ENCODE measurements at places on chromosomes 6 and 20. TPM values are rescaled to one million over a fixed set of nuclear protein-coding genes. Genes with fewer than 3 reads are reported as not detected.

The DDRGK1 gene
- polyA plus RNA-seq, result 56.6 TPM

The MUC22 gene
- polyA plus RNA-seq, result not detected

DNA sequence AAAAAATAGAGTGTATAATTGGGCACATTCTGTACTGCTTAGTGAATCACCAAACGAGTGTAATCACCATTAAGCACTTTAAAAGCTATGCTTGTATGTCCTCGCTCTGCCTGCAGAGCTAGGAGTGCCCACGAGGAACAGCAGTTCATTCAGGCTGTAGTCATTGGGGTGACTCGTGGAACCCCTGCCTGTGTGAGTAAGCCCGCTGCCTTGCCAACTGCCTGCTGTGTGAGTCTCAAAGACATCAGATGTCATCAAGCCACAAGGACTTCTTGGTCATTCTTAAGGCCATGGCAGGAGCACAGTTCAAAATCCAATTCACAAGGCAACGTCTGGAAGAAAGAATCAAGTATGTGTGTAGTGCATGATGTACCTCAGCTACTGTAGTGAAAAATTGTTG lies 60.4 kb downstream of the FOXO3 start:
- no peak for DNase-seq

- DNase-seq, result peak; percentile 85
These were observed 76.3 kb downstream of the MTFR2 start for GRCh38 chr6:136173519-136174507.

DNA sequence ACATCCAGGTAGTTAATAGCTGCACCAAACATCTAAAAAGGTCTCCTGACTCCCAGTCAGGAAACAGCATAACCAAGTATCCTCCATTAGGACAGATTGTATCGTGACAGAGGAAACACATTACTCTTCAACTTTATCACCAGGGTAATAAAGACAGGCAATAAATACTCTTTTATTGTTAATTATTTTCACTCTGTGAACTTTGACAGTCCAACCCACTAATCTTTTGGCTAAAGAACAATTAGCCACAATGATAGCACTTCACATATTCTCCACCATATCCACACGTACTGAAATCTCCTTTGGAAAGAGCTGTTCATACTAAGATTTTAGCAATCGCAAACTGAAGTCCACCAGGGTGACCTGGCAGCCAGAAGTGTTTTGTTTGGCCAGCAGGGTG lies 46.4 kb downstream of the ARHGAP18 start:
- DNase-seq, result no peak

- no peak for DNase-seq
These were observed 6.0 kb upstream of the FILIP1 start for GRCh38 chr6:75499640-75500039.

- DNase-seq, result no peak
These were observed 236.1 kb downstream of the SYNDIG1 start for GRCh38 chr20:24705486-24705885.

DNA sequence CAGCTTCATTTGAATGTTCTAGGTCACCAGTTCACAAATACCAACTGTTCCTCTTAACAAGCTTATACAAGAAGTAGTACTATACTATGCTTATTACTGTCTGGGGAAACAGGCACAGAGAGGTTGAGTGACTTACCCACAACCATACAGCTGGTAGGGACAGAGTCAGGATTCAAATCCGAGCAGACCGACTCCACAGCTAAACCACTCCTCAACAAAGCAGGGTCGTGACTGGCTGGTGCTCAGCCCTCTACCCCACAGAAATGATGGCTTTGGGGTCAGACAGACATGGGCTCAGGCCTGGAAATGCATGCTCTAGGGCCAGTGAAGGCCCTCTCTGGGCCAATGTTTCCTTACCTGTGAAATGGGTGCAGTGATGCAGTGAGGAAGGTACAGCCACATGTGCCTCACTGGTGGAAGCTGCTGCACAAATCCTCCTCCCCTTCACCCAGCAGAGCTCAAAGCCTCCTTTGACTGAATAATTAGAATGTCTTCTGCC lies 63.6 kb downstream of the MRPL14 start:
- no peak for DNase-seq
